ENCODE measurements at places on chromosomes 7 and 10.

DNA sequence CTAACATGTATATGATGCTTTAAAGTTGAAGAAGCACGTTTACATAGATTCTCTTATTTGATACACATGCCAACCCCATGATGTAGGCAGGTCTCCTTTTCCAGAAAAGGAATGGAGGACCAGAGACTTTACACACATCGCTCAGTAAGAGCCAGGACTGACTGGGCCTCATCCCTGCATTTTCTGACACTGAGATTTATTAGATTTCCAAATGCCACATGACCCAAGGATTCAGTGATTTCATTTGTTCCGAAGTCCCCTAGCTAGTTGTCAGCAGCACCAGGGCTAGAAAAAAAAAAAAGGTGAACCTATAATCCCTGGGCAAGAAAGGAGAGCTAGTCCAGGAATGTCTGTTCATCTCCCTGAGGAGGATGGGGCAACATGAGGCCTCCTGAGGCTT lies 143.3 kb upstream of the AGK start:
- no peak for DNase-seq

DNA sequence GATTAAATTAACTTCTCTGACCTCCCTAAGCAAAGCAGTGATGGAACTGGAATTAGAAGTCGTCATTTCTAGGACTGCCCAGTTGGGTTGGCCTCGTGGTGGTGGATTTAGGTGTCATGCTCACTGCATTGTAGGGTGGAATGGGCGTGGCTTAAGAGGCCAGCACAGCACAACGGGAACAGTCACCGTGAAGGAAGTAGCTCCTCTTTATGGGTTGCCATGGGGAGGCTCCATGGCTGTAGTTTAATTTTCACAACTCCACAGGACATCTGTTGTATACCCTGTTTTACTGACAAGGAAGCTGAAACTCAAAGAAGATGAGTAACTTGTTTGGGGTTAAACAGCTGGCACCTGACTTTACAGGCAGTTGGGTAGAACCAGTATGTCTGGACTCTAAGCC lies 208.3 kb downstream of the CELF2 start:
- no peak for DNase-seq

- DNase-seq = no peak
Measured at GRCh38 chr7:127881564-127881963, 149.7 kb downstream of the LRRC4 start.

GRCh38 chr10:120517881-120518484 lies 61.0 kb downstream of the PLPP4 start:
- DNase-seq = no peak

DNA sequence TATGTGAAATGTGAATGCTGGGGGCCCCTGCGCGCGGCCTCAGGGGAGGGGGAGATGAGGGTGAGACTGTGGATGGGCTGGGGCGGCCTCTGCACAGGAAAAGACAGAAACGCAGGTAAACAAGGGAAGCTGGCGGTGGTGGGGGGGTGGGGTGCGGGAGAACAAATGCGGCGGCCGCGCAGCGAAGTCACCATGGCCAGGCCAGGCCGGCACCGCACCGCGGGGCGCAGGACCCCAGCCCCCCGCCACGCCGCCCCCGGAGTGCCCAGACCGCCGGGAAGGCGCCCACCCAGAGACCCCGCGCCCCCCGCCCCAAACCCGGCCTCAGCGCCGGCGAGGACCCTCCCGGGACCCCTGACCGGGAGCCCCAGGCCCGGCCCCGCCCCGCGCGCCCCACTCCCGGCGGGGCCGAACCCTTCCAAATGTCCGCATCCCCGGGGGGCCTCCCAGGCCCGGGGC lies 14.5 kb upstream of the DNAAF5 start:
- no peak for DNase-seq
